Heart right ventricle (tissue), 16 donors: ENCODE measurements at places on chromosomes 4 and X. TPM values are rescaled to one million over a fixed set of nuclear protein-coding genes. Genes with fewer than 3 reads are reported as not detected.

Gene SSX3
- not detected for polyA plus RNA-seq

Gene ZIC3
- not detected for polyA plus RNA-seq

Gene MAGIX
- polyA plus RNA-seq = 13.5 TPM

Gene STAG2
- polyA plus RNA-seq = 10.1 TPM

Gene FABP2
- polyA plus RNA-seq = 1.3 TPM

Gene TMSB15A
- 0.51 TPM for polyA plus RNA-seq

Gene BRS3
- not detected for polyA plus RNA-seq

GRCh38 chr4:123848606-123849005, 452.0 kb downstream of the SPRY1 start:
- DNase-seq = no peak

DNA sequence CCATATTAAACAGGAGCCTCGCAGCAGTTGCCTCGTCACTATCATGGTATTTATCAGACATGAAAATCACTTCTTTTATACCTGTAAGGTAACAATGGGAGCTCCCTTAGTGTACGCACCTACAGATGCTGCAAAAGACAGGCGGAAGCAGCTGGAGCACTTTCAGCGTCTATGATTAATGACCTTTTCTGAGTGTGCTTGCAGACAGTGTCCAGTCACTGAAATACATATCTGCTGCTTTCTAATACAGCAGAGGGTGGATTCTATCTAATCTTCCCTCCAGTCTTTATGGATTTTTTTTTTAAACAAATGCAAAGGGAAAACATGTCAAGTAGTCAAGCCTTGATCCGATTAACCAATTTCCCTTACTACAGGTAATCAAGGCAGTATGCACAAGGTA, 24.1 kb downstream of the DCTD start:
- DNase-seq = no peak

GRCh38 chr4:120156120-120156718, 89.6 kb upstream of the MAD2L1 start:
- DNase-seq = no peak

DNA sequence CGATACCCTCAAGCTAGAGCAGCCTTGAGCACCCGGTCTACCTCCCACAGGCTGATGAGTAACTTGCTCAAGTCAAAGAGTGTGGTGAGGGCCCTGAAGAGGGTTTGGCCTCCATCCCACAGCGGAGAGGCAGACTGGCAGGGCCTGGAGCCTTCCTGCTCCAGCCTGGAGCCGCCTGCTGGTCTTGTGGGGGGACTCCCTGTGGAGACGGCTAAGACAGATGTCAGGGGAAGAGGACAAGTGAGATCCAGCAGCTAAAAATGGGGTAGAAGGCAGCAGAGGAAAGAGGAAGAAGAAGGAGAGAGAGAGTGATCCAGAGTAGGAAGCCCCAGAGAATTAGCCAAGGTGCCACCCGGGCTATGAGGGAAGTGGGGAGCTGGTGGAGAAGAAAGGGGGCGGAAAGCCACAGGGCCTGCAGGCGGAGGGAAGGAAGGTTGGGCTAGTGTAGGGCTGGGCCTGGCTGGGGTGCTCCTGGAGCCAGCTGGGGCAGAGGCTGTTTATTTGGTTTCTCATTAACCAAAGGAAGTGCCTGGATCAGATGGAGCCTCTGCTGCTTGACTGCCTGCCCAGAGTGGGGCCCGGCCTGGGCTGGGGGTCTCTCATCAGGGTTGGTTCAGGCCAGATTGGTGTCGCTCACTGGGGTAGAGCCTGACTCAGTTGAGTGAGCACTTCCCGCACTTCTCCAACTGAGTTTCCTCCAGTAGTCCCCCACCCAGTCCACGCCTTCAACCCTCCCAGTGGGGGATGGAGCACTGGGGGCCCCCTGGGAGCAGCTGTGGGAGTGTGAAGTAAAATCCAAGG, 14.2 kb downstream of the EFNB1 start:
- no peak for DNase-seq

GRCh38 chr4:86401826-86402225, 42.0 kb upstream of the MAPK10 start:
- DNase-seq = no peak

GRCh38 chrX:17053502-17053901, 107.0 kb downstream of the REPS2 start:
- DNase-seq = no peak

DNA sequence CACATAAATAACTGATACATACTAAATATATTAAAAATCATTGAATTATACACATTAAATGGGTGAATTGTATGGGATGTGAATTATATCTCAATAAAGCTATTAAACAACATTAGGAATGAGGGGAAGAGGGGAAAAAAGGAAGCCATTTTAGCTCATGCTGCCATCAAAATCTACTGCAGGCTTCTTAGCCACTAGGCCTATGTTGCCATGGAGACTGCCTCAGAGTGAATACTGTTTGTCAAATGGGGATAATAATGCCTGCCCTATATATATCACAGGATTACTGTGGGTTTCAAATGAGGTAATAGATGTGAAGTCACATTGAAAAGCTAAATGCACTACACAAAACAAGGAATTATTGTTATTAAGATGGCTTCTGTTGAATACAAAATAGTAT, 21.2 kb downstream of the TMEM255A start:
- DNase-seq = no peak

DNA sequence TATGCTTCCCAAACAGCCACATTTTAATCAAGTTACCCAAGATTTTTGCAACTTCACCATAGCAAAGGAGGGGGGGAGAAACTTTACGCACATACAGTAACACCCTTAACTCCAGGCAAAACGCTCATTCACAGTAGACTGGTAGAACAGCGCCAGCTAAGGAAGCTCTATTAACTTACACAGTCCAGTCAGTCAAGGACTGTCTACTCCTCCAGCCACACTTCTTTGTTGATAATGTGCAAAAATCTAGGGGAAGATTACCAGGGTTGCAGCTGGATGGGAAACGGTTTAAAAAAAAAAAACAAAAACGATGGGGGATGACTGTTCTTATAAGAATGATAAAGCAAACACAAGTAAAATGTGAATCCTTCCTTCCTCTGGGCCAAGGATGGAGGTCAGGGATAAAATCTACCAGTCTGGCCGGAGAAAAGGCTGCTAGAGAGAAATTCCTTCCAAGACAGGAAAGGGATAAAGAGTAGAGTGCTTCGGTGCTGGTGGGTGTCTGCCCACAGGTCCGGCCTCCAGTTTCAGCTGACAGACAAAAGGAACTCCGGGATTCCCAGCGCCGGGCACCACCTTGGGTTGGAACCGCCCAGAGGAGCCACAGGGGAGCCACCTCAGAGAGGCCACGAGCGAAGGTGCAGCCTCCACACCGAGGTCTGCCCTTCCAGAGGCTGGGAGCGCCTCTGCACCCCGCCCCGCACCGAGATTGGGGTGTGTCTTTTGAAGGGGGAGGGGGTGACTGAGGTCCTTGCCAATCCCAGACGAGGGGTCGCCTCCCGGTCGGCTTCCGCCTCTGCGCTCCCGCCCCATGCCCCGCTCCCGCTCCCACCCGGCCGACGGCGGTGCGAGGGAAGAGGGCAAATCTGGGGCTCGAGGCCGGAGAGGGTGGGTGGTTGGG, 811 bp downstream of the ANKRD50 start:
- peak; percentile 47 for DNase-seq

DNA sequence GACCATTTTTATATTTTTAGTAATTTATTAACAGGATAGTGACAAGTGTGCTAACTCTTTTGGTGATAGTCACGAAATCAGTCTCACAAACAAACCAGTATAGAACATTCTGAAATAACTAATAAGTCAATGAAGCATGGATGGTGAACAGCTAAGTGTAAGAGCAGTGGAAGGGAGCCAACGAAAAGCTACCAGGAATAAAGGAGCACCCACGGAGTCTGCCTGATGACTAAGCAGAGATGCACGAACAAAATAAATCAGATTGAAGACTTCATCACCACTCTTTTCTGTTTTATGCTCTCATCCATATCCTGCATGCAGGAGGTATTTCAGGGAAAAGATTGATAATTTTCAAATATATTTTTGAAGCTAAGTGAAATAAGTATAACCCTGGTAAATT, 891.1 kb upstream of the HS3ST1 start:
- DNase-seq = no peak

GRCh38 chr4:38967260-38968095, 64.7 kb downstream of the TMEM156 start:
- DNase-seq = no peak

DNA sequence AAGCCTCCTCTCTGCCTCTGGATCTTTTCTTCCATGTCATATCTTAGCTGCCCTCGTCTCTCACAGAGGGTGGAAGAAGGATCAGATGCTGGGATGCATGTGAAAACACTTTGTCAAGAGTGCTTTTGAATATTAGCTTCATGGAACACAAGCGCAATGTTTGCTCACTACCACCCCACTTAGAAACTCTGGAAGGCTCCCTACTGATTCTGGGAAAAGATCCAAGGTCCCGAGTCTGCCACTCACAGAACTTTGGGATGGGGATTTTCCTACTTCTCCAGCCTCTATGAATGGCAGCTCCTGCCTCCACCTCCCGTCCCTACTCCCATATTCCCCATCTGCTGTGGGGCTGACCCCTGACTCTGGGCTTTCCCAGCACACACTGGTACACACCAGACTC, 40.2 kb upstream of the CRMP1 start:
- DNase-seq = no peak

DNA sequence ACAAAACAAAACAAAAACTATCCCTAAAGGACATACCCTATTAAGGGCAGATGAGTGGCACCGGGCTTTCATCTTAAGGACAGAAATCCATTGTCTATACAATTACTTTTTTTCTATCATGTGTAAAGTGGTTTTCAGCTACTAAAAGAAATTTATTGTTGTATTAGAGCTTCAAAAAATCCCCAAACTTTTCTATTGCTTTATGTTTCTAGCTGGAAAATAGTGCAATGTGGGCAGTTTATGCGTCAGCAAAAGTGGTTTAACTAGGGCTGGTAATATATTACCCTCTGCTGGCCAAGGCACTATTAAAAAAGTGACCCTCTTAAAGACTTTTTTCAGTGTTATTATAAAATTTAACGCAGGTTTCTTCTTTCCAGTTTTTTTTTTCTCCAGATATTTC, 15.5 kb upstream of the GPR82 start:
- DNase-seq = no peak

DNA sequence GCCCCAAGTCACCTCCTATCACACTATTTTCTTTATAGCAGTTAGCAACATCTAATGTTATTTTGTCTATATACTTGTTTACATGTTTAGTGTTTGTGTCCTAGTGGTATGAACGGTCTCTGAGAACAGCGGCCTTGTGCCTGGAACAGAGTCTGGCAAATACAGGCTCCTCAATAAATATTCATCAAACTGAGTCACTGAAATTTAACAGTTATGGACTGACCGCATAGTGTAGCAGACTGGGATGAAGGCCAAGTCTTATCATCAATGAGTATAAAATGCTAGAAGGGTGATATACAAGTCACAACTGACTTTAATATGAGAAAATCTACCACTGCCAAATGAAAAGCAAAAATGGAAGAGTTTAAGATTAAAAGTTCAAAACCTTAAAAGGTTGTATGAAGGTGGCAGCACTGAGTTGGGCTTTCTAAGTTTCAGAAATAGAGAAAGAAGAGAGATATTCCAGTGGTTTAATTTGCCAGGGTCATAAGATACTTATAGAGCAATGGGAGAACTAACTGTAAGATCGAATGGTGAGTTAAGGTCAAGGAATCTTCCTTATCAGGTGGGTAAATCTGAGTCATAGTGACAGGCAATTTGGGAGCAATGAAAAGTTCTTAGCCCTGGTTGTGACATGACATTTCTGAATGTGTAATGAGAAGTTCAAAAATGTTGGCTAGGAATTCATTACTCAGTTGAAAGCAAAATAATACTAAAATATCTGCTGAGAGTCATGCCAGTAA, 34.9 kb downstream of the ELOVL6 start:
- no peak for DNase-seq

DNA sequence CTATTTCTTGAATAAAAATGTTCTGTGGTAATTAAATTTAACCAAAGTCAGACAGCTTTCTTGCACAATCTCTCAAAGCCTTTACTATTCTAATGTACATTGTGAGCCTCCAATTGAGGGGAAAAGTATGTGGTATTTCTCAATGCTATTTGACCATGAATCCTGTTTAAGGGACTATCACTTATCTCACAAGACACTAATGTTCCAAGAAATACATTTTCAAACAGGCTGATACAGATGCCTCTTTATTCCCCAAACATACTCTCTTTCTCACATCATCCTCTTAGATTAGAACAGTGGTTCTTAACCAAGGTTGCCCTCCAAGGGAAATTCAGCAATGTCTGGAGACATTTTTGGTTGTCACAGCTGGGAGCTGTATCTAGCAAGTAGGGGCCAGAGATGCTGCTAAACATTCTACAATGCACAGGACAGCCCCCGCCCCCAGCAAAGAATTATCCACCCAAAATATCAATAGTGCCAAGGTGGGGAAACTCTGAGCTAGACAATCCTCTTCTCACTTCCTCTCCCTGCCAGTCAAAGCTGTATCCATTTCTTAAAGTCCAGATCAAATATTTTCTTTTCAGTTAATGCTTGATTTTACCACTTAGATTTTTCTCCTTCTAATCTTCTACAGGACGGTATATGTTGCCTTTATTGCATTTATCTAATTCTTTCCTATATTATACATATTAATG, 129.2 kb upstream of the TRIM2 start:
- no peak for DNase-seq

- no peak for DNase-seq
Measured at GRCh38 chrX:74507191-74507590, 85.9 kb downstream of the SLC16A2 start.

DNA sequence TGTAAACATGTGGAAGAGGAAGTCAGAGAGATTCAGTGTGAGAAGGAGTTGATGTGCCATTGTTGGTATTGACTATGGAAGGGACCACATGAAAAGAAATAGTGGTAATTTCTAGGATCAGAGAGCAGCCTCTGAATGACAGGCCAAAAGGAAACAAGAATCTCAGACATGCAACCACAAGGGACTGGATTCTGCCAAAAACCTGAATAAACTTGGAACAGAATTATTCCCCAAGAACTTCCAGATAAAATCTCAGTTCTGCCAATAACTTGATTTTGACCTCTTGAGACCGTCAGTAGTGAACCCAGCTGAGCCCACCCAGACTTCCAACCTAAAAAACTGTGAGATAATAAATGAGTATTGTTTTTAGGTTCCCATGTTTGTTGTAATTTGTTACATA, 653.6 kb upstream of the NR3C2 start:
- DNase-seq = no peak

GRCh38 chrX:153478746-153479145, 8.4 kb upstream of the HAUS7 start:
- no peak for DNase-seq

- DNase-seq = no peak
Measured at GRCh38 chrX:17403972-17404371, 29.0 kb downstream of the NHS start.

GRCh38 chrX:22392133-22392948, 119.6 kb downstream of the CBLL2 start:
- DNase-seq = no peak
